Activated CD8-positive, alpha-beta memory T cell treated with anti-CD3 and anti-CD28 coated beads for 1 hour (primary cell): ENCODE measurements at places on chromosomes 6 and 20.

DNA sequence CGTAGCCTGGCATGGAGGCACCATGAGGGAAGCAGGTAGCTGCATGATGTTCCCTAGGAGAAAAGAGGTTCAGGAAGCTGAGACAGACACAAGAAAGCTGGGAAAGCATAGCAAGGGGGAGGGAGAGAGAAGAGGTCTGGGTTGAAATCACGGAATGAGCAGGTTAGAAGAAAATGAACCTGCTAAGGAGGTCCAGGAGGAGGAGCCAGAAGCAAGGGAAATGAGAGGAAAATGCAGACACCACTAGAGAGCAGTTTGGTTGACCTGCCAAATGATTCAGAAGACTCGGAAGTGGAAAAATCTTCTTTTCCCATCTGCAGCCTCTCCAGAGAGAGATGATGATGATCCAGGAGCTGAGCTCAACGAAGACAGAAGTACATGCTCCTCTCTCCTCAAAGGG lies 70.9 kb downstream of the VIP start:
- no peak for DNase-seq

- no peak for DNase-seq
Measured at GRCh38 chr6:110509617-110510241, 33.3 kb upstream of the SLC22A16 start.

- no peak for DNase-seq
Measured at GRCh38 chr6:2257363-2257762, 12.0 kb upstream of the GMDS start.

DNA sequence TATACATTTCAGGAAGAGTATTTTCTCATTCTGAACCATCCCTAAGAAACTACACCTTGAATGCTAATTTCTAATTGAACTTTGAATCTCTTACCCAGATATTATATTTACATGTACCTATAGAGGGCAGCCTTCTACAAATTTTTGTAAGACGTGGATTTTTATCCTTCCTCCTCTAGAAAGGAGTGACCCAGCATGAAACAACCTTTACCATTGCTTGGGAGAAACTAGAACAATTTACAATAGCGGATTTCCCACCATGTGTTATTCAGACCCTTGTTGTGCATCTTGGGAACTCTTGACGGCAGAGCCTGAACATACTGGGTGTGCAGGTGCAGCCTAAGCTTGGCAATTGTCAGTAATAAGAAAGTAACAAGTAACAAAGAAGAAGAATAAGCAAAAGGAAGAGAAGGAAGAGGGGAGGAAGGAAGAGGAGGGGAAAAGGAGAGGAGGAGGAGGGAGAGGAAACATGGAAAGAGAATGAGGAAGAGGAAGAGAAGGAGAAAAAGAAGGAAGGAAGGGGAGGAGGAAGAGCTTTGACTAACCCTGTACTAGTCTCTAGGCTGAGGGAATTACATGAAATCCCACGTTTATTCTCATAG lies 10.8 kb upstream of the TAAR1 start:
- no peak for DNase-seq

DNA sequence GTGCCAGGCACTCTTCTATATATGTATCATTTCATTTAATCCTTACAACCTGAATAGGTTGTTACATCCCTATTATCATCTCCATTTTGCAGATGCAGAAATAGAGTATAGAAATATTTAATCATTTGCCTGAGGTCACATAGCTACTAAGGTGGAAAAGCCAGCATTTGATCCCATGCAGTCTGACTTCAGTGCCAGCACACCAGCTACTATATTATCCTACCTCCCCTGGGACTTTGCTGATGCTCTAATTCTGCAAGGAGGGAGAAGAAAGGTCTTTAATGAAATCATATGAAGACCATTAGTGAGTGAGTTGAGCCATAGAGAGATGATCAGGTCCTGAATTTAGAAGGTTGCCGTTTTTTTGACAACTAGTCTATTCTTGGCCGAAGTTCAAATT lies 53.7 kb downstream of the TOP1 start:
- no peak for DNase-seq

DNA sequence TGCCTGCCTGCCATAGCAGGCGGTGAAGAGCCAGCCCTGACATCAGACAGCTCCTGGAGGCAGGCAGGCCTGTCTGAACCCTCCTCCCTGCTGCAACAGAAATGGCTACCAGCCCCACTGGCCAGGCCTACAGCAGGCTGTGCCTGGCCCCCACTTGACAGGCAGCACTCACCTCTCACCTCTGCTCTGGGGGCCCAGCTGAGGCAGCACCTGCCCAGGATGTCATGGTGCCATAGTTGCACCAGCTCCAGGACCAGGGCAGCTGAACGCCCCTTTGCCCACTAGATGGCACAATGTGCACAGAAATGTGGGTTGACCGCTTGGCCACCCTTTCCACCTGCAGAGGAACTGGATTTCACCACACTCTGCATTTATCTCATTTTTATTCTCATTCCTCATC lies 30.6 kb downstream of the MRPL14 start:
- peak; percentile 59 for DNase-seq

GRCh38 chr6:21678990-21679389 lies 85.4 kb downstream of the SOX4 start:
- no peak for DNase-seq

DNA sequence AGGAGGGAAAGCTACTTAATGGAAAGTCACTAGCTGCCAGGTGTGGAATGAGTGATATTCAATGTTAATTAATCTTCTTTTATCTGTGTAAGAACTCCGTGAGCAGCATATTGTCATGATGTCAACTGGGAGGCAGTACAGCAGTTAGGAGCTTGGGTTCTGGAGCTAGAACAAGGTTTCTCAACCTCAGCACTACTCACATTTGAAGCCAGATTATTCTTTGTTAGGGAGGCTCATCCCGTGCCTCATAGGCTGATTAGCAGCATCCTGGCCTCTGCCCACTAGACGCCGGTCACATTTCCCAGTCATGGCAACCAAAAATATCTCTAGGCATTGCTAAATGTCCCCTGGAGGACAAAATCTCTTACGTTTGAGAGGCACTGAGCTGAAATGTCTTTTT lies 41.2 kb downstream of the BCAS1 start:
- DNase-seq, result no peak

- DNase-seq, result no peak
Measured at GRCh38 chr6:132192631-132193030, 208.6 kb downstream of the MOXD1 start.

GRCh38 chr6:7542065-7542873 lies 798 bp downstream of the DSP start:
- no peak for DNase-seq

- DNase-seq, result no peak
Measured at GRCh38 chr6:1574890-1575209, 34.9 kb upstream of the FOXC1 start.

- no peak for DNase-seq
Measured at GRCh38 chr6:110357298-110357663, 868 bp downstream of the METTL24 start.

- DNase-seq, result no peak
Measured at GRCh38 chr6:25215881-25216280, 63.3 kb upstream of the CARMIL1 start.
